HFFc6 (cell line): ENCODE measurements at places on chromosomes 6 and 20. TPM values are rescaled to one million over a fixed set of nuclear protein-coding genes. Genes with fewer than 3 reads are reported as not detected.

GRCh38 chr6:33276864-33277662 is at the start of gene B3GALT4:
TSS of gene B3GALT4 (plus strand) at chr6:33277123. CDS start at chr6:33277420, 297 bp downstream.
- peak; percentile 58 for DNase-seq

GRCh38 chr6:37561361-37561760 is 61.7 kb upstream of the CCDC167 start:
- no peak for DNase-seq

DNA sequence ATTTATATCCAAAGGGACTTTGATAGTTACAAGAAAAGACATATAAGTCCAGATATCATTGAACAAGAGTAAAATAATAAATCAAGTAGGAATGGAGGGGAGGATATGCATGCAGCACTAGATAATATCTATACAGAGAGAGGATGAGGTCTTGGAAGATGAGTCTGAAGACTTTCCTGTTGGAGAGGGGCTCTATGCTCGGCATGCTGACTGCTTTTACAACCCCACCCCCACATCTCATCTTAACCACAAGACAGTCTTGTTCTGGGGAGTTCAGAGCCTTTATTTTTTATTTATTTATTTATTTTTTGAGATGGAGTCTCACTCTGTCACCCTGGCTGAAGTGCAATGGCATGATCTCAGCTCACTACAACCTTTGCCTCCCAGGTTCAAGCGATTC is 48.4 kb upstream of the IER3 start:
- DNase-seq: no peak

- DNase-seq: no peak
Observed at GRCh38 chr6:81790034-81790433, 37.6 kb upstream of the TENT5A start.

- no peak for DNase-seq
Observed at GRCh38 chr6:83852528-83853177, 507 bp upstream of the RIPPLY2 start.

GRCh38 chr6:43799551-43800297 is 29.7 kb downstream of the VEGFA start:
- no peak for DNase-seq

- DNase-seq: no peak
Observed at GRCh38 chr6:36063318-36064060, 35.9 kb downstream of the MAPK14 start.

DNA sequence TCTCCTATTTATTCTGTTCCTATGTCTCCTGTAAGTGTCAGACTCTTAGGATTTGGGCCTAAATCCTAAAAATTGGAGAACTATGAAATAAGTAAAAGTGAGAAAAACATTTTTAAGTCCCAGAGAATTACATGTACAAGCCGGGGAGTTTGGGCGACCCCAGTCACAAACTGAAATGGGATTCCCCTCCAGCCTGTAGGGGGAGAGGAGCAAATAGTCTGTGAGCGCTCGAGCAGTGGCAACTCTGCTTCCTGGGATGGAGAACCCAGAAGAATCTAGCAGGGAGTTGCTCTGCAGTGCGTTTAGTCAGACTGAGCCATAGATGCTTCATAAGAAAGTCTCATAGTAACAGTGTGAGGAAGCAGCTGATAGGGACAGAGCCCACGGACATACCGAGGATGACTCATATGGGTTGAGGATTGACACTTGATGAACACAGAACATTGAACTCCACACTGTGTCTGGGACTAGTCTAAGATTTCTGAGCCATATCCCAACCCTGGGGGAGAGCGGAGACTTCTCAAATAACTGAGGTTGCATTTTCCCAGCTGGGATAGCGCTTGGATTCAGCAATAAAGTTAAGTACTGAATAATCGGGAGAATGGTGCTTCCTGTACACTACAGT is 437.2 kb downstream of the BCKDHB start:
- DNase-seq: peak; percentile 72

GRCh38 chr6:23522792-23523547 is 603.0 kb upstream of the NRSN1 start:
- DNase-seq: no peak

- no peak for DNase-seq
Observed at GRCh38 chr20:54139188-54139587, 34.6 kb downstream of the CYP24A1 start.

DNA sequence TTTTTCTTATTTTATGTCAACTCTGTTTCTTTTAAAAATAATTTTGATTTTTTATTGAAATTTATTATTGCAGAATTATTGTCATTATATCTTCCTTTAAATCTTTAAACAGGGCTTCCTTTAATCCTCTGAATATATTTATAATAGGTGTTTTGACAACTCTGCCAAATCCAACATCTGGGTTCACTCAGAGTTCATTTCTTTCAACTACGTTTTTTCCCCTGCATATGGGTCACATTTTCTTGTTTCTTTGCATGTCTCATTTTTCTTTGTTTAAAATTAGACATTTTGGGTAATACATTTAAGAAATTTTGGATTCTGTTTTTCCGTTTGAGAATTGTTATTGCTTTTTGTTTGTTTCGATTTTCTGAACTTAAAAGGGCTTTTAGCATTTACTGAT is 655.1 kb upstream of the CITED2 start:
- DNase-seq: no peak

DNA sequence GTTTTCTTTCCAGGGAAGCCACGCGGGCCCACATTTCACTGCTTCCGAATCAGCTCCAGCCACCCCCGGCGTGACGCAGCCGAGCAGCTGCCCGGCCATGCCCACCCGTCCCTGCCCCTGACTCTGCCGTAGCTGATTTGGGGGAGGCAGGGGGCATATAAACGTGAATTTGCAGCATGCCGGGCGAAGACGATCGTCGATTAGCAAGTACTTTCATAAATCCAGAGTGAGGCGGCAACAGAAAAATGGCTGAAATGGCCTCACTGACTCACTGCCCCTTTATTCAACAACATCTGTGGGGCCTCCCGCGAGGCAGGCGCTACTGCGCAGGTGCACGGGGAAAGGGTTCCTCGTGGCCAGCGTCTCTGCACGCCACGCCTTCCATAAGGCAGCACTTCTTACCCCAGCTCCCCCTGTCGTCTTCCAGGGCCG is 118.0 kb downstream of the DLL1 start:
- no peak for DNase-seq

- DNase-seq: no peak
Observed at GRCh38 chr6:130116273-130116672, 97.9 kb downstream of the L3MBTL3 start.

DNA sequence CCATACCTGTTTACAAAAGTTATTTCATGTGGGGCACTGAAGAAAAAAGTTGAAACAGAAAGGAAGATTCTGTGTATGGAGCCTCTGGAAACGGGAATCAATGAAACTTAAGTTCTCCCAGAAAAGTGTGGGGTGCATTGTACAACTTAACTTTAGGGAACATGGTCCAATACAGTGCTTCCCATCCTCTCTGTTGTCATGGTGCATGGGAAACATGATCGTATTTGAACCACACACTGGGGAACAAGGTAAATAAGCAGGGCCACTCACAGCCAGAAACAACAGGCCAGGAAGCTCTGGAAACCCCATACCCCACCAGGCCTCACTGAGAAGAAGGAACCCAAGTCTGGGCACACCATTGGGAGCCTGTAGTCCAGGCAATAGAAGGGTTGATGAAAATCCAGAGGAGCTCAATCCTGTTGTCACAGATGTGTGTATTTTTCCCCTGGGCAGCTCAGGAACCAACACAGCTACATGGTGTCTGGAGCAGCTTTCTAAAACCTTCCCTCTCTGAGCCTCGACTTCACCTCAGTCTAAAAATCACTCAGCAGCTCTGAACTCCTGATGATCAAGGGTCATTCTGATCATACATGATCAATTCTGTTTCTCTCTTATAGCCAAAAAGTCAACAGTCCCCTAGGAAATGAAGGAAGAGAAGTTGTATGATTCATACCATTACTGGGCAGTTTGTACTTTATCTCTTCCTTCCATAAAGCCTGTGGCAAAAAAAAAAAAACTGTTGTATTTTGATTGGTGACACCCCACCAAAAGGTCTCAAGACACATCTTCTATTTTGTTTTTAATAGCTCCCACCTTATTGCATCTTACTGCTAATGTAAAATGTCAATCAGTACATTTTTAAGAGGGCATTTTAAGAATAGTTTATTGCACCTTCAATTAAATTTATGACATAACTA is 198.5 kb upstream of the TAB2 start:
- DNase-seq: no peak

- DNase-seq: no peak
Observed at GRCh38 chr6:144519426-144519825, 234.3 kb downstream of the UTRN start.

DNA sequence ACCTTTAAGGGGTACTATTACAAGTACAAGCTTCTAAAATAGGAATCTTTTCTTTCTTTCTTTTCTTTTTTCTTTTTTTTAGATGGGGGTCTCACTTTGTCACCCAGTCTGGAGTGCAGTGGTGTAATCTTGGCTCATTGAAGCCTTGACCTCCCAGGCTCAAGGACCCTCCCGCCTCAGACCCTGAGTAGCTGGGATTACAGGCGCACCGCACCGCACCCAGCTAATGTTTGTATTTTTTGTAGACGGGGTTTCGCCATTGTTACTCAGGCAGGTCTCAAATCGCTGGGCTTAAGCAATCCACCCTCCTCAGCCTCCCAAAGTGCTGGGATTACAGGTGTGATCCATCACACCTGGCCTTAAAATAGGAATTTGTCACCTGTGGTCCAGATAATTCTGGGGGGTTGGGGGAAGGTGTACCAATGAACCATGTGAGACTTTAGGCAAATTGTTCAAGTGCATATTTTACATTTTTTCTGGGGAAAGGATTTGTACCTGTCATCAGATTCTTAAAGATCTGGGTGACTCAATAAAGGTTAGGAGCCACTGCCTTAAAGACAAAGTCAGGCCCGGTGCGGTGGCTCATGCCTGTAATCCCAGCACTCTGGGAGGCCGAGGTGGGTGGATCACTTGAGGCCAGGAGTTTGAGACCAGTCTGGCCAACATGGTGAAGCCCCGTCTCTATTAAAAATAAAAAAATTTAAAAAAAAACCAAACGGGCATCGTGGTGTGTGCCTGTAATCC is 19.7 kb upstream of the SYNJ2 start:
- DNase-seq: no peak

DNA sequence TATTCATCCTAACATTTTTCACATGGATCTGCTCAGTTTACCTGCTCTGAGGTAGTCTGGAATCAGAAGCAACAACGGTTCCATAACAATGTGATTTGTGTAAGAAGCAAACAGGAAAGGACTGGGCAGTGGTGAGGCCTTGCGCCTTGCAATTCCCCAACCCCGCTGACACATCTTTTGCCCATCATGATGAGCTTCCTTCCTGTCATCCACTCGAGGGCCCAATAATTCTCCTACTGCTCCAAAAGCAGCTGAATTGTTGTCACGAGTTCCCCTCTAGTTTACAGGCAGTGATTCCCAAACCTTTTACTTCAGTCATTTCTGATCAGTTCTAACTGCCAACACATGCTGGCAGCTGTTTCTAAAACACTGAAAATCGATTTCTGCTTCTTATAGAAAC is 22.9 kb downstream of the STX7 start:
- peak; percentile 21 for DNase-seq

GRCh38 chr6:44004625-44005506 is 122.4 kb downstream of the MRPL14 start:
- no peak for DNase-seq

DNA sequence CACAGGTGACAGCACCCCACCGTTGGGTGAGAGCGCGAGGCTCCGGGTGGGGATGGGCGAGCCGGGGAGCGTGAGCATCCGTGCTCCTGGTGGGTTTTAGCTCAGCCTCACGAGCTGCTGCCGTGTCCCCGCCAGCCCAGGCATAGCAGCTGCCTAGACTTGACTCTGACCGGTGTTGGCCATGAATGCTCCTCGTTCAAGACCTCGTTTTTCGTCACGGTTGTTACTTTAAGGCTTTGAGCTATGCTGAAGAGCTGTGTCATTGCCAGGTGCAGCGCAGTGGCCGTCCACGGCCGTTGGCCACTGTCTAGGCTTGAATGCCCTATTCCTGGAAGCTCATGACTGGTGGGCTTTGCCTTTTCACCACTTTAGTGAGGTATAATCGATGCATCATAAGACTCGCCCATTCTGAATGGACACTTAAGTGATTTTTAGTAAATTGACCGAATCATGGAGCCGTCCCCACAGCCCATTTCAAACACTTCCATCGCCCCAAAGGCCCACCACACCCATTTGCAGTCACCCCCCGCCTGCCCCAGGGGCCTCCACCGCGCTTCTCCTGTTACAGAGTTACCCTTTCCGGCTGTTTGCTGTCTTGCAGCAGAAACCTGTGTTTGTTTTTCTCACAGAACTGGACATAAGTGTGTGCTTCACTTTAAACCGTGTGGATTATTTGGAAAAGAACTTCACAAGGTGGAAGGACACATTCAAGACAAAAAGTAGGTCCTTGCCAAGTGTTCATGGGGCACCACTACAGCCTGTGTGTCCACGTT is 21.4 kb upstream of the ADRM1 start:
- DNase-seq: no peak

DNA sequence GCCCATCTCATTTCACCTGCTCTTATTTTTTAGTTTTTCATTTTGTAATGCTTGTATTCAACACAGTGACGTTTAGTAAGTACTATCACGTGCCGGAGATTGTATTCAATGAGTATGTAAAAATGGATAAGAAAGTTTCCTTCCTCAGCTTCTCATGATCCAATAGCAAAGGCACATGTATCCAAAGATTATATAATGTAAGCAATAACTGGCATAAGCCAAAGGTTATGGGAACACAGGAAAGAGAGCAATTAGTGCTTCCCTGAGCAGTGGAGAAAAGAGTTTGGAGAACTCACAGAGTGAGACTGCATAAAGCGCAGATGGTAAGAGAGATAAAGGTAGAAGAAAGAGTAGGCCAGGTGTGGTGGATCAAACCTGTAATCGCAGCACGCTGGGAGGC is 21.8 kb upstream of the LTV1 start:
- no peak for DNase-seq

Gene AVP
- total RNA-seq: not detected in 2 replicates

Gene FAM120B
- total RNA-seq: 32.1 to 34.3 TPM (median 33.8 TPM) in 3 replicates

Gene PKHD1
- total RNA-seq: not detected in 3 replicates

Gene ZBTB46
- 0.63 to 1.1 TPM (median 0.78 TPM) in 3 replicates for total RNA-seq

Gene CTAGE9
- not detected in 3 replicates for total RNA-seq

Gene C6orf58
- not detected in 2 replicates for total RNA-seq

Gene BEND6
- 10.4 to 11.6 TPM (median 11.0 TPM) in 3 replicates for total RNA-seq

Gene RBL1
- total RNA-seq: 6.2 and 13.3 TPM in 2 replicates

Gene C6orf141
- total RNA-seq: not detected in 3 replicates

Gene SIGLEC1
- not detected in 3 replicates for total RNA-seq

Gene CLPSL1
- total RNA-seq: not detected in 3 replicates

Gene NKX2-2
- total RNA-seq: 0.63 TPM in 1 of 3 replicates, not detected in the others

Gene GLYATL3
- total RNA-seq: not detected in 3 replicates

Gene E2F3
- total RNA-seq: 18.1 to 20.6 TPM (median 18.1 TPM) in 3 replicates

Gene TCF21
- not detected in 3 replicates for total RNA-seq

Gene AHI1
- 14.2 and 14.9 TPM in 2 replicates for total RNA-seq

Gene KCNK16
- not detected in 2 replicates for total RNA-seq

Gene EYA2
- 0.28 TPM in 1 of 3 replicates, not detected in the others for total RNA-seq
